Karpas-422 (cell line): ENCODE measurements at places on chromosomes 1 and 21.

DNA sequence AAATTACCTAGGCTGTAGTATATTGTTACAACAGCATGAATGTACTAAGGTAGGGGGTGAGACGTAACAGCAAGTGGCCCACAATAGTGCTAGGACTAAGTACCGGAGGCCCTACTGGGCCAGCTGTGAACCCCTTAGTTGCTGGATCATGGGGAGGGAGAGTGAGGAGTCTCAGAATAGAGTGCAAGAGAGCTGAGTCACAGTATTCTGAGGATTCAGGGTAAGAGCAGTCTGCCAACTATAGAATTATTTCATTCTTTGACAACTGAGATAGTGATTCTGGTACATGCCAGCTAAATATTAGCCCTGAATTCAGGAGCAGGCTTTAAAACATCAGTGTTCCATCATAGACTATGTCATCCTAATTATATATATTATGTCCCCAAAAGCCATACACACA, 218.7 kb downstream of the TM2D1 start:
- DNase-seq = no peak

GRCh38 chr1:110348050-110348449, 8.9 kb downstream of the RBM15 start:
- no peak for DNase-seq

GRCh38 chr1:3026581-3027391, 5.5 kb downstream of the ACTRT2 start:
- no peak for DNase-seq

GRCh38 chr1:57908147-57908890, 484.5 kb upstream of the DAB1 start:
- DNase-seq = no peak

GRCh38 chr1:182338806-182339370, 52.7 kb downstream of the GLUL start:
- no peak for DNase-seq

DNA sequence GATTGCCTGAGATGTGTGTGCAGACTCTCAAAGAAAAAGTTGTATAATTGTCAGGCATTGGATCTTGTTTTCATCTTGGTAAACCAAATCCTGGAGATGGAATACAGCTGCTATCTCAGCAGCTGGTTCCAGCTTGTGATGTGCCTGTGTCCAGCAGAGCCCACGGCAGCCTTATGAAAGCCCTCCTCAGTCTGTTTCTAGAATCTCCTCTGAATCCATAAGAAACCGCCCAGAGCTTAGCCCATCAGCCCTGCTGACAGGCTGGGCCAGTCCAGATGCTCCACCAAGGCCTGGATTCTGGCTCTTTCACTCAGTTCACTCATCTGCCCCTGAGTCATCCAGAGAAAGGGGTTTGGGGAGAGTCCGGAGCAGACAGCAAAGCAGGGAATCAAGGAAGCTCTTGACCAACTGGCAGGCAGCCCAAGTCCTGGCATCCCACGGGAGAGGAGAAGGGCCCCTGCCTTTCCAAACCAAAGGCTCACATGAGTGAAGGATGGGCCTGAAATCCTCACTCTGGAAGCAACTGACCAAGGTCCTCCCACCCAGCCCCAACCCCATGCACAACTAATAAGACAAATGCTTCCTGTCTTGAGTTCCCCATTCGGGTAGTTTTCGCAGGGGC, 45.7 kb downstream of the NAV1 start:
- DNase-seq = no peak

DNA sequence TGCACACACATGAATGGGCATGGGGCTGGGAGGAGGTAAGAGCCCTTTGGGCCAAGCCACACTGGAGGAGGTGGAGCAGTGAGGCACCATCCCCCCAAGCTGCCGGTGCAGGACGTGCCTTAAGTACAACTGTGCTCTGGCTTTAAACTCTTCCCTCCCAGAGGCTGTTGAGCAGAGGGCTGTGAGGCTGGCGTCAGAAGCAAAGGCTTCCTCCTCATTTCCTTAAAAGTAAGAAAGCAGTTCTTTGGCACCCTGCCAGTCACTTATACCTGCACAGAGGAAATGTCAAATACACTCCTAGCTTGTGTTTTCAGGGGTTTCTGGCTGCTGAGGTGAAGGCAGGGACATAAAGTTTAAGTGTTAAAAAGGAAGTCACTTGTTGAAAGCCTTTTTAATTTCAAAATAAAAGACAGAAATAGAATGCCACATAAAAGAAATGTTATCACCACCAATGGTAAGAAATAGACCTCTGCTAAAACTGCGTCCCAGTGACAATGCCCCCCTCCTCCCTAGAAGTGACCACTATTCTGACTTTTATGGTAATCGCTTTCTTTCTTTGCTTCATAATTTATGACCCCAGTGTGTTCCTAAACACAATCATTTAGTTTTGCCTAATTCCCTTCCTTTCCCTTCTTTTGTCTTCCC, 33.0 kb downstream of the LAMC2 start:
- DNase-seq = peak; percentile 58

DNA sequence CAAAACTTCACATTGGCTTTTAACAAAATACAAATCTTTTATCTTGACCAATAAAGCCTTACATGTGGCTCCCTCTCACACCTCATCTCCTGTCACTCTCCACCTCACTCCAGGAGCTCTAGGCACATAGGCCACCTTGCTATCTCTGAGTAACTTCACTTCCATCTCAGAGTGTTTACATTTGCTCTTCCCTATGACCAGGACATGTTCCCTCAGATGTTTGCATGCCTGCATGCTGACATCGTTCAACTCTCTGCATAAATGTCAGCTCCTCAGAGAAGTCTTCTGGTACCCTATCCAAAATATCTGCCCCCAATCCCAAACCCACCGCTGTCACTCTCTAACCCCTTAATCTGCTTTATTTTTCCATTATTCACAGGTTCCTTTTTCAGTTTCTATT, 110.9 kb downstream of the TOMM20 start:
- DNase-seq = no peak
